ENCODE measurements at places on chromosomes 4 and X. TPM values are rescaled to one million over a fixed set of nuclear protein-coding genes. Genes with fewer than 3 reads are reported as not detected.

Gene USP46
- total RNA-seq, result 36.6 TPM

Gene GPR50
- not detected for total RNA-seq

Gene EVC2
- not detected for total RNA-seq

Gene EPGN
- total RNA-seq, result 1.5 TPM

Gene CYSLTR1
- total RNA-seq, result not detected

Gene MND1
- 29.9 TPM for total RNA-seq

Gene BEND2
- total RNA-seq, result not detected

Gene NAA11
- total RNA-seq, result not detected

Gene LRCH2
- not detected for total RNA-seq

Gene KLF8
- 1.2 TPM for total RNA-seq

Gene TAF7L
- total RNA-seq, result 0.22 TPM

Gene NDST3
- not detected for total RNA-seq

Gene PPEF2
- total RNA-seq, result not detected

Gene GATA1
- 0.34 TPM for total RNA-seq

Gene SGCB
- 18.3 TPM for total RNA-seq

Gene NHS
- 5.7 TPM for total RNA-seq

Gene FAM9C
- total RNA-seq, result not detected

Gene GYPE
- total RNA-seq, result not detected

Gene XAGE1A
- total RNA-seq, result not detected

Gene SCLT1
- total RNA-seq, result 13.3 TPM

Gene COL4A6
- total RNA-seq, result 2.4 TPM

Gene FAM133A
- total RNA-seq, result not detected

Gene PWWP3B
- 3.4 TPM for total RNA-seq

Gene LEF1
- total RNA-seq, result 0.79 TPM

Gene RIPPLY1
- total RNA-seq, result 0.27 TPM

Gene LARP7
- total RNA-seq, result 39.5 TPM

Gene CYLC1
- total RNA-seq, result not detected

Gene CNKSR2
- not detected for total RNA-seq

Gene SULT1B1
- total RNA-seq, result 0.10 TPM

Gene GRIA3
- total RNA-seq, result not detected

Gene REELD1
- total RNA-seq, result 0.25 TPM

Gene NOA1
- 38.4 TPM for total RNA-seq

Gene PAGE2
- not detected for total RNA-seq

Gene HSFX2
- total RNA-seq, result not detected

Gene CLGN
- total RNA-seq, result 1.4 TPM

Gene GABRA4
- total RNA-seq, result not detected

Gene ARHGAP6
- 0.10 TPM for total RNA-seq

Gene PCSK1N
- total RNA-seq, result 0.22 TPM

Gene PABPC1L2B
- total RNA-seq, result not detected

Gene ALPK1
- 21.3 TPM for total RNA-seq

Gene RASL11B
- total RNA-seq, result 0.34 TPM

Gene UGT2B15
- total RNA-seq, result 0.17 TPM

Gene MTCP1
- total RNA-seq, result 10.7 TPM

Gene FIP1L1
- 63.6 TPM for total RNA-seq

Gene GAGE12H
- total RNA-seq, result not detected

Gene CENPE
- 31.3 TPM for total RNA-seq

Gene RNF150
- total RNA-seq, result 0.07 TPM

Gene MAP7D3
- total RNA-seq, result 15.0 TPM

Gene ZNF827
- total RNA-seq, result 19.1 TPM

Gene ZIC3
- not detected for total RNA-seq

Gene GLOD5
- total RNA-seq, result not detected

Gene SH3D19
- total RNA-seq, result 37.5 TPM

Gene TCP11X2
- total RNA-seq, result not detected

Gene S100P
- 4.1 TPM for total RNA-seq

Gene CXCL3
- 1.9 TPM for total RNA-seq

Gene FGFBP2
- not detected for total RNA-seq

Gene USP51
- not detected for total RNA-seq

Gene NPFFR2
- not detected for total RNA-seq

Measured in HCT116 (cell line).